CMK (cell line): ENCODE measurements at places on chromosomes 7 and 10.

- DNase-seq, result no peak
Observed at GRCh38 chr10:86074294-86074693, 292.3 kb downstream of the GRID1 start.

GRCh38 chr7:115009736-115010440 is 88.0 kb downstream of the MDFIC start:
- no peak for DNase-seq

- DNase-seq, result no peak
Observed at GRCh38 chr7:78720066-78720465, 733.4 kb downstream of the MAGI2 start.

- no peak for DNase-seq
Observed at GRCh38 chr10:43315535-43316207, 48.8 kb upstream of the RASGEF1A start.

DNA sequence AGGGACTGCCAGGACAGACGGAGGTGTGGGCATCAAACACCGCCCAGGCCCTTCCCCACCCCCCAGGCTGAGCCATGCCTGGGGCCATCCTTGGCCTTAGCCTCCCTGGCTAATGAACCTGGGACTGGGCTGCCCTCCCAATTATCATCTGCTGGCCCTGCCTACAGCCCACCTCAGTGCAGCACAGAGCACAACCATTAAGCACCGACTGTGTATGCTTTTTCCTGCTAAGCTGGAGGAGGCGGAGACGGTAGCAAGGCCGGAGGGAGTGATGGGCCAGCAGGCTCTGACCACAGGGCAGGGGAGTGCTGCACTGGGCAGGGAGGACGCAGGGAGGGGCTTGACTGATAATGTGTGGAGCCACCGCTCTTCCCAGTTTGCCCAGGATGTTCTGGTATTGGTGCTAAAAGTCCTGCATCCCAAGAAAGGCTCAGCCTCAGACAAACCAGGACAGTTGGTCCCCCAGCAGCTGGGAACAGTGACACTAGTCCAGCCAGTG is 72.0 kb downstream of the C10orf143 start:
- no peak for DNase-seq

- no peak for DNase-seq
Observed at GRCh38 chr7:39357648-39358047, 208.6 kb upstream of the YAE1 start.

GRCh38 chr10:79149662-79150443 is 81.1 kb downstream of the ZMIZ1 start:
- DNase-seq, result peak; percentile 73
